ENCODE measurements at places on chromosomes 12 and 14. TPM values are rescaled to one million over a fixed set of nuclear protein-coding genes. Genes with fewer than 3 reads are reported as not detected.

- H3K4me1 ChIP-seq = peaks cover 8% of the 10 kb centered on the region
- peak; percentile 49 for DNase-seq
- no peak overlapping the region for H3K4me3 ChIP-seq
- no peaks in the 10 kb centered on the region for H3K27me3 ChIP-seq
Observed at GRCh38 chr12:69821456-69822159, 3.4 kb upstream of the MYRFL start.

DNA sequence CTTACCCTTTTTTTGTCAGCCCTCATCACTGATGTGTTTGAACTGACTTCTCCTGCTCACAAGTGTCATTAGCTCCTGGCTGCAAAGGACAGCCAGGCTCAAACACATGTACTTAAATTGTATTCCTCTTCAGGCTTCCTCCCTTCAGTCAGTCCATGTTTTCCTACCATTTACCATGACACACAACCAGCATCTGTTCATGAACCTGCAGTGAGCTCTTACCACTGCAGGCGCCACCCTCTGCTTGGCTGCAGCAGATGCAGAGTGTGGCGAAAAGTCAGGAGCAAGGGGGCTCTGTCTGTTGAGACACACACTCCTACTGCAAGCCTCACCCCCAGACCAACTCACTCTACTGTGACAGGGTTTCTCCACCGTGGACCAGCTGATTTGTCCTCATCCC, 70.2 kb downstream of the TSPAN11 start:
- no peak overlapping the region for H3K4me3 ChIP-seq
- no peak for DNase-seq
- no peak overlapping the region for H3K27ac ChIP-seq
- no peaks in the 10 kb centered on the region for H3K36me3 ChIP-seq

DNA sequence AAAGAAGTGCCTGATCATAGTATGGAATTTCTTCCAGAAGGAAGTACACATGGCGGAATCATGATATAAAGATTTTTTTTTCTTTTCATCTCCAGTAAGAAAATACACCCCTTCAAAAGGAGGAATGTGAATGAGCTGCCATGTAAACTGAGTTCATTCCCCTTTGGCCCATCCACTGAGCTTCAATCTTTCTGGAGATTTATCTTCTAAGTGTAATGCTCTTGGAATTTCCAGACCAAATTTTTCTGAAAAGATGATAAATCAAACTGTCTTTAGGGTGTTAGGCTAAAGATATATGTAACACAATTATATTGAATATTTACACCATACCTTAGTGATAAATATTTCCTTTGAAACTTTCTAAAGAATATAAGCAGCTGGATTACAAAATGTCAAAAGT, 5.2 kb downstream of the DCN start:
- H3K36me3 ChIP-seq = no peaks in the 10 kb centered on the region
- H3K27ac ChIP-seq = no peak overlapping the region
- no peak for DNase-seq
- H3K4me3 ChIP-seq = no peak overlapping the region
- no peaks in the 10 kb centered on the region for H3K4me1 ChIP-seq

DNA sequence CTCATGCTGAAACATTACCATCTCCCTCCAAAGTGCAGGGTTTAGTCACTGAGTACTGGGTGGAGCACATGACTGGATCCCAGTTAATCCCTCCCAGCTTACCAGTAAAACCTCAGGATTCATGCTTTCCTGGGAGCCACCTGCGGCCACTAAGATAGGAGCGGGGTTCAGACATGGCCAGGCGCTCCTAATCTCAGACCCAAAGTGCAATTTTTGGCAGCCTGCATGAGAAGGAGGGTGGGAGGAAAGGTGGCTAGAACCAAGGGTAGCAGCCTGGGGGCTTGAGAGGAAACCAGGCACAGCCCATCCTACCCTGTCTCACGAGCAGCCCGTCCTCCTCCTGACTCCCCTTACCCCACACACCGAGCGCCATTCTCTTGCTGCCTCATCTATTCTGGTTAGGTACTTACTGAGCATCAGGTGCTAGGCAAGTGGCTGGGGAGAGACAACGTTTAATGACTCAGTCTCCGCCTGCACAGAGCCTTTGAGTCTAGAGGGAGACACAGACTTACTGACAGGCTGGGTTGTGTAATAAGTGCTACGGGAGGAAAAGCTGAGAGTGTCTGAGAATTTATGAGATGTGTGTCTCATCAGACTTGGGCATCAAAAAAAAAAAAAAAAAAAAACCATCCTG, 9.9 kb downstream of the GPRC5A start:
- no peak for DNase-seq
- no peaks in the 10 kb centered on the region for H3K27me3 ChIP-seq
- no peak overlapping the region for H3K4me3 ChIP-seq
- H3K4me1 ChIP-seq = no peaks in the 10 kb centered on the region

AVPR1A gene
- 1.8 TPM for total RNA-seq

POTEM gene
- total RNA-seq = not detected

GARIN6 gene
- total RNA-seq = not detected

PPFIBP1 gene
- total RNA-seq = 63.9 TPM

TNS2 gene
- 113 TPM for total RNA-seq

Measured in body of pancreas (tissue), 4 donors.